ENCODE measurements at places on chromosomes 11 and 22. TPM values are rescaled to one million over a fixed set of nuclear protein-coding genes. Genes with fewer than 3 reads are reported as not detected.

Gene B3GAT1
- total RNA-seq, result not detected

Gene XRCC6
- total RNA-seq, result 369 TPM

Gene DUSP18
- total RNA-seq, result 4.8 TPM

Gene BRMS1
- total RNA-seq, result 92.6 TPM

Gene LSP1
- 2.4 TPM for total RNA-seq

Gene PANX3
- not detected for total RNA-seq

Gene SYT9
- total RNA-seq, result not detected

Gene LMO1
- total RNA-seq, result not detected

Gene SHANK3
- total RNA-seq, result 0.12 TPM

Gene TRIM29
- not detected for total RNA-seq

Gene PGA5
- total RNA-seq, result not detected

Gene TEX12
- total RNA-seq, result 0.29 TPM

Gene SLC15A3
- total RNA-seq, result 5.8 TPM

Gene TMPRSS13
- total RNA-seq, result not detected

Gene MUC15
- total RNA-seq, result 21.5 TPM

Gene OR2AG1
- total RNA-seq, result not detected

Gene DCHS1
- 4.3 TPM for total RNA-seq

Gene PGR
- not detected for total RNA-seq

Gene C22orf31
- total RNA-seq, result not detected

Gene BATF2
- 0.84 TPM for total RNA-seq

Gene GVQW3
- 3.6 TPM for total RNA-seq

Gene MOV10L1
- 0.29 TPM for total RNA-seq

Gene OR51B2
- 0.36 TPM for total RNA-seq

Gene DEUP1
- total RNA-seq, result not detected

Gene LRRC74B
- under 0.01 TPM for total RNA-seq

Gene KRTAP5-11
- not detected for total RNA-seq

All from RPMI7951 (cell line).